ENCODE measurements at places on chromosomes 2 and 18.
A peak's percentile ranks its signal among the peaks of the same experiment; 100 is the strongest.

DNA sequence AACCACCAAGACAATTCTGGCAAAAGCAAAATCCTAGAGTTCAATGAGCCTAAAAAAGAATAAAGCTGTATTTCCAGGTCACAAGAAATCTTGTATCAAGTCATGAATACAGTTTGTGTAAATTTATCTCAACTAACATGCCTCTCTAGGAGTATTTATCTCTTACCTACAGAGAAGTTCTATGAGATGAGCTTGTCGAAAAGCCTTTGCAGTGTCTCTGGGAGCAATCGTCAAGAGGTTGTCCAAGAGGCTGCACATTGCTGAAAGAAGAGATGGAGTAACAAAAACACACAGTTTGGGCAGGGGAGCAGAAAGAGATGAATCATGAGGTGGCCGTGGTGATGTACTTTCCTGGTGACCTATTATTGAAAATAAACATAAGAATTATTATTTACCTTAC is 112.0 kb upstream of the CD226 start:
- no peak for DNase-seq

GRCh38 chr18:26480897-26481795 is 67.2 kb downstream of the KCTD1 start:
- DNase-seq, result no peak

DNA sequence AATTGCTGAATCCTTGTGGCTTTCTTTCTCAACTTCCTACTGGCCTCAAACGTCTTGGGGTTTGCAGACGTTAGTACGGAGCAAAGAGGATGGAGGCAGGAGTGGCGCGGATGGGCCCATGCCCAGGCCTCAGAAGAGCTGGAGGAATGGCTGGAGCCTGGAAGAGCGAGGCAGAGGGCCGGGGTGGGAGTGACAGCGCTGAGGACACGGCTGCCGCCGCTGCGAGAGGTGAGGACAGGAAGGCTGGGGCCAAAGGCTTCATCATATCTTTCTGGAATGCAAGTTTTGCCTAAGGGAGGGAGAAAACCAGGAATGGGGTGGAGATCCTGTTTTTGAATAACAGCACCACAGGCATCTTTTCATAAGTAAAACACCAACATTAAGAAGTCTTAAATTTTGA is 178.5 kb upstream of the SESTD1 start:
- DNase-seq, result no peak

DNA sequence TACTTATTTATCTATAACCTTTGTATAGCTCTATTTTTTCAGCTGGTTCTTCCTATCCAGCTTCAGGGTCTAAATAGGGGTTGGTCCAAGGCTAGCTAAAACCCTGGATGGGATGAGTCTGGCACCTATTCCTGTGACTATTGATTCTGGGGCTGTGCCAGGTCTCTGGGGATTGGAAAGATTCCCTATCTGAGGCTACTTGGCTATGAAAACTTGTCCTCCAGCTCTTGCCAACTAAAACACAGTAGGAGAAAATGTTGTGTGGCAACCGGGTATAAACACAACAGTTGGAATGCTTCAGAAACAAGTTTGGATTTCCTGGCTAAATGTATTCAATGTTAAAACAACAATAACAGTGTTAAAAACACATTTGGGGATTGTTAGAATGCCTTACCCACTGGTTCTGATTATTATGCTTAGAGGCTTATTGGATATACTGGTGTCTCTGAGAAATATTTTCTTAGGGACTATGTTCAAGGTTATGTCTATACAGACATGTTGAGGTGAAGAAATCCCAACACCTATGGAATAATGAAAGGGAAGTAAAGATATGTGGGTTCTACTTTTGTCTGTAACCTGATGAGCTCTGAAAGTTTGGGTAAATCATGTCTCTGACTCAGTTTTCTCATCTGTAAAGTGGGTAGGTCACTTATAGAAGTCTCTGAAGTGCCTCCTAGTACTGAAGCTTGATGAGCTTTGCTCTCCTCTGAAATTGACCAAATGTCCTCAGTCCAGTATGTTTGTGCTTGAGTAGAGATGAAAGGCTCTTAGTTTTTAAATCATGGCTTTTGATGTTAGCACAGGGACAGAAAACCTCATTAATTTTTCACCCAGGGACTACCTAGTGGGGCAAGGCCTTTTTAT is 460.7 kb downstream of the MTX2 start:
- no peak for DNase-seq

- no peak for DNase-seq
These were observed 90.0 kb upstream of the NCKAP5 start for GRCh38 chr2:133658020-133658903.

- no peak for DNase-seq
These were observed 371.7 kb upstream of the CELF4 start for GRCh38 chr18:37937287-37937686.

DNA sequence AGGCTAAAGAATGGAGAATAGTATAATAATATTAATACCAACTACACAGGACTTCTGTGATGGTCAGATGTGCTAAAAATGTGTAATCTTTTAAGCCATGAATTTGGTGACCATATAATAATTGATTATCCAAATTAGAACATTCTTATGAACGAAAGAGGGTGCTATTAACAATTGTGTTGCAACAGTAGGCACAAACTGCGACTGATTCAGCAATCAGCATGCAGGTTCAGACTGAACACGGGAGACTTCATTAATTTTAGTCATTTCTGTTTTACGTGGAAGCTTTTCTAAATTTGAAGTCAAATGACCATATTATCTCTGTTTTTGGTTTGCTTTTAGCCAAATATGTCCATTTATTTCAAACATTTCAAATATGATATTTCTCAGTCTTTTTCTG is 54.6 kb upstream of the CHST9 start:
- no peak for DNase-seq

DNA sequence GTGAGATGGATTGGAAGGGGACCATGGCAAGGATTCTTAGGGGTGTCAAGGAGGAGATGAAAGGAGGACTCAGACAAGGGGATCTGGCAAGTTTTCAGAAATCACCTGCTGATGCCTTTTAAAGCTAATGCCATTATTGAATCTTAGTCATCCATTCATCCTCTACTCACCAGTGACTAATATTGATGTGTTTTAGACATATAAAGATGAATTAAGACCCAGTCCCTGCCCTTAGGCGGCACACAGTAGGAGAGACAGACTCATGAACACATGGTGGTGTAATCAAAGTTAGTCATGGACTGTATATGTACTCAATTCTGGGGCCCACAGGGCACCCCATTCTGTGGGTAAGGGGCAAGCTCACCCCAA is 56.5 kb upstream of the ATL2 start:
- no peak for DNase-seq

DNA sequence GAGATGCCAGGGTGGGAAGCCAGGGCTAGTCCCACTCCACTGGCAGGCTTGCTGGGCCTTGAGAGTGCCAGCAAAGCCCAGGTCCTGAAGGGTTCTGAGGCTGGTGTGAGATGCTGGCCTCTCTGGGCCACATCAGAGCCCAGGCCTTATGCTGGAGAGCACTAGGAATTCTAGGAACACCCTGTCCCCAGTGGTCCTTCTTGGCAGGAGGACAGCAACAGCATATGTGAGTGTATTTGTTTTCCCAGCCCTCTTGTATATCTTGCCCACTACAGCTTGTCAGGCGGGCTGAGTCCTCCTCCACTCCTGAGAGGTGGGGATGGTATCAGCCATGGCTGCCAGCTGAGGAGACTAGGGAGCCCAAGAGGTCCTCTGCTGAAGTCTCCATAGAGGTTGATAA is 327.0 kb downstream of the PDE11A start:
- no peak for DNase-seq

DNA sequence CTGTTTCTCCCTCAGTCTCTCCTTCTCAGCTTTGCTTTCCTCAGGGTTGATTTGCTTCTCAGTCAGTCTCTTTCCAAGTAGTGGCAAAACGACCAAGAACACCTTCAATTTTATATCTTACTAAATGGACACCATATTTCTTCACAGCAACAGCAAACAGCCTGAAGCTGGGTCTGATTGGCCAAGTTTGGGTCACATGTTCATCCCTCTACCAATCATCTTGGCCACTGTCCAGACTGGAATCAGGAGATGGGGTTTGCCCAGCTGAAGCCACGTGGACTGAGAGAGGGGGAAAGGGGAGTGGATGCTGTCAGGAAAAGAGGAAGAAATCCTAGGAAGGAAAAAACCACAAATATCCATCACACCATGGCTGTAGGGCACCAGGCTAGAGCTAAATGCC is 42.0 kb upstream of the ACMSD start:
- no peak for DNase-seq

DNA sequence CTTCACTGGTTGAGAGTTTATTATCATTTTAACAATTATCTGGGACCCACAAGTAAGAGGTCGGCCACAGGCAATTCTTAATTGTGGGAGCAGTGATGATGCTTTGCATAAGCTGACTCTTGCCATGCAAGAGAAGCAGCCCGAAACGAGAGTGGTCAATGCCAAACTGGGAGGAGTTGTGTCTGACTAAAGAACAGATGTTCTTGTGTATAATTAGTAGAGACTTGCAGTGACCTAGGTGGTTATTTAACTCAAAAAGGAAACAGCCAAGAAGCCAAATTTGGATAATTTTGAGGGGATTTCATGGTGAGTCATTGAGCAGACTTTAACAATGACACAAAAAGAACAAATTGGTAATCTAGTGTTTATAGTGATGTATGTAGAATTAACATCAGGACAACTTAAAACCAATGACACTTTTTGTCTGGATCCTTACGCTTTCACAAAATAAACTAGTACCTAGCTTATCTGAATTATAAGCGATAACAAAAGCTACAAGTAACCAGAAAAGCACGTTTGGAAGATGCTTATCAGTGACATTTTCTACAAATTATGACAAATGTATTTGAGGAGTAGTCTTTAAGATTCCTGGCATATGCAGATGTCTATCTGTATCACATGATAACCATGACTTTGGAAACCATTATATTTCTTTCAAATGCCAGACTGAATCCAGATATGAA is 184.7 kb upstream of the DLGAP1 start:
- no peak for DNase-seq

DNA sequence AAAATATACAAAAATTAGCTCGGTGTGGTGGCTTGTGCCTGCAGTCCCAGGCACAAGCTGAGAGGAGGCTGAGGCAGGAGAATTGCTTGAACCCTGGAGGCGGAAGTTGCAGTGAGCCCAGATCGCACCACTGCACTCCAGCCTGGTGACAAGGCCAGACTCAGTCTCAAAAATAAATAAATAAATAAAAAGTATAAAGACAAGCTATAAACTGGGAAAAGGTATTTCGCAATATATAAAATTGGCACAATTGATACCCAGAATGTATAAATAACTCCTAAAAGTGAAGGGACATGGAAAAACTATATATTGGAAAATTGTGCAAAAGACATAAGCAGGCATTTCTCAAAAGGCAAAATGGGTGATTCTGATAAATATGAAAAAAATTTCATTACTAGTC is 657.9 kb upstream of the SLC8A1 start:
- DNase-seq, result no peak

- no peak for DNase-seq
These were observed 5.2 kb upstream of the RUFY4 start for GRCh38 chr2:218063896-218064295.

- no peak for DNase-seq
These were observed 6.4 kb downstream of the MBOAT2 start for GRCh38 chr2:8997108-8997507.

GRCh38 chr2:163692081-163692480 is 43.7 kb downstream of the FIGN start:
- DNase-seq, result no peak

GRCh38 chr2:145185696-145186095 is 665.8 kb upstream of the ZEB2 start:
- DNase-seq, result no peak

- no peak for DNase-seq
These were observed 74.5 kb upstream of the NCKAP5 start for GRCh38 chr2:133642791-133643191.

DNA sequence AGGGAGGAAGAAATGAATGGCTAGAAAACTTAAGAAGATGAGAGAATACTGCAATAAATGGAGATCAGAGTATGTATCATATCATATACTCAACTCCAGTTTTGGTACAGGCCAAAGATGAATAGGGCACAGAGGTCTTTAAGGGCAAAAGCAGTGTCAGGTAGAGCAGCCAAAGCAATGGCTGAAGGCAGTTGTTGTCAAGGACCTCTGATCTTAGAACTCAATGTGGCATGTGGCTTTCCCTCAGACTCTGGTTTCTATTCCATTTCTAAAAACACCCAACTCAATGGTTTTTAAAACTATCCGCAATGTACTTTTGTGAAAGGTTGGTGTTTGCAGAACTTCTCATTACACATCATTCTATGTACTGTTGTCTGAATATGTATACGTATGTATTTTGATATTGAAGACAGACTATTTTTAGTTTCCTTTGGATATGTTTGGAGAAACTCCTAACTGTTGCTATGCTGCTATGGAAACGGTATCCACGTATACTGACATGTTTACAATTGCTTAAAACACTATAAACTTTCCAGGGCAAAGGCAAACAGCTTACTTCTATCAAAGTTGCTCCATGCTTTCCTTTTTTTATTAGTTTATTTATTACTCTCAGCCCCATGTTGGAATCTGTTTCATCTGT is 58.1 kb upstream of the PELI1 start:
- DNase-seq, result no peak

DNA sequence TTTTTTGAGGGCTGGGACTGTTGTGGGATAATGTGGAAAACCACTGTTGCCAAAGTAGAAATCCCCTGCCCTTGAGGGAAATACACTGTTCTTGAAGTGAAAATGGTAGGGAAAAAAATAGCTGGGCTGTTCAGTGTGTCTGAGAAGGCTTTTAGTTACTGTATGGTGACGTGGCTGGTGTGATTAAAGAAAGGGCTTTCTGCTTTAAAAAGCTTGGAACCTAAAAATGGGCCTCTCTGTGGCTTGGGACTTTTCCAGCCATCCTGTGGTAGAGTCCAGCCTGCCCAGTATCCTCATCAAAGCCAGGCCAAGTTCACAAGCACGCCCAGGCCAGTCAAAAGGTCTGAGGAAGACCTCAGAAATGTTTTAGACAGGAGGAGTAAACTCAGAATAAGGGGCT is 6.8 kb downstream of the MGAT5 start:
- no peak for DNase-seq

- DNase-seq, result no peak
These were observed 26.6 kb upstream of the CATIP start for GRCh38 chr2:218329826-218330593.

DNA sequence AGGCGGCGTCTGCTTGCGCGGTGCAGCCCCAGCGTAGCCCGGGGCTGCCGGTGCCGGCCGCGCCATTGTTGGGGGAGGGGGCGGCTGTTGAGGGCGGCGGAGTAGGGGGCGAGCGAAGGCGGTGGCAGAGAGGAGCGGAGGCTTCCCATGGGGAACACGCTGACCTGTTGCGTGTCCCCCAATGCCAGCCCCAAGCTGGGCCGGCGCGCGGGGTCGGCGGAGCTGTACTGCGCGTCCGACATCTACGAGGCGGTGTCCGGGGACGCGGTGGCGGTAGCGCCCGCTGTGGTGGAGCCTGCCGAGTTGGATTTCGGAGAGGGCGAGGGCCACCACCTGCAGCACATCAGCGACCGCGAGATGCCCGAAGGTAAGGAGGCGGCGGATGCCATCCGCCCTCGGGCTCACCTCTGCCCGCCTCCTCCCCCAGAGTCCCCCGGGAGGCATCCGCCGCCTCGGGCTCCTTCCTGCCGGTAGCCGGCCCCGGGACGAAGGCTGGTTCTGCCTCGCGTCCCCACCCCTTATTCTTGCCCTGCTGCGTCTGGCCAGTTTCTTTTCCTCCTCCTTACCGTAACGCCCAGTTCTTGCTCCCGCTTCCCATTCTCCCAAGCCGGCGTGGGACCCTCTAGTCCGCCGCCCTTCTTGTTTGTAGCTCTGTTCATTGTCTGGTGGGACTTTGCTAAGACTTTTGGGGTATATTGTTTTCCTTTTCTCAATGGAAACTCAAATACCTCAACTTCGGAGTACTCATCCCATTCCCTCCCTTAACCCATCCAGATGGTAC is 500 bp downstream of the CCNYL1 start:
- peak; percentile 37 for DNase-seq

- no peak for DNase-seq
These were observed 34.3 kb downstream of the LPIN2 start for GRCh38 chr18:2978661-2979106.

Data from activated CD4-positive, alpha-beta T cell treated with anti-CD3 and anti-CD28 coated beads for 4 hours (primary cell).